Stomach (tissue), 19 donors: ENCODE measurements at places on chromosomes 2 and 18. TPM values are rescaled to one million over a fixed set of nuclear protein-coding genes. Genes with fewer than 3 reads are reported as not detected.

Gene ZNF519
- 1.0 TPM for total RNA-seq

Gene RFX8
- total RNA-seq, result 0.92 TPM

Gene ALPP
- not detected for total RNA-seq

Gene LYPD1
- total RNA-seq, result 8.4 TPM

Gene IKZF2
- 7.1 TPM for total RNA-seq

Gene WNT6
- total RNA-seq, result 3.3 TPM

Gene FER1L5
- not detected for total RNA-seq

- no peaks in the 10 kb centered on the region for H3K36me3 ChIP-seq
- H3K27ac ChIP-seq, result no peak overlapping the region
- no peak overlapping the region for H3K4me3 ChIP-seq
- H3K27me3 ChIP-seq, result no peaks in the 10 kb centered on the region
Observed at GRCh38 chr18:50099725-50100407, 95.1 kb downstream of the MYO5B start.

DNA sequence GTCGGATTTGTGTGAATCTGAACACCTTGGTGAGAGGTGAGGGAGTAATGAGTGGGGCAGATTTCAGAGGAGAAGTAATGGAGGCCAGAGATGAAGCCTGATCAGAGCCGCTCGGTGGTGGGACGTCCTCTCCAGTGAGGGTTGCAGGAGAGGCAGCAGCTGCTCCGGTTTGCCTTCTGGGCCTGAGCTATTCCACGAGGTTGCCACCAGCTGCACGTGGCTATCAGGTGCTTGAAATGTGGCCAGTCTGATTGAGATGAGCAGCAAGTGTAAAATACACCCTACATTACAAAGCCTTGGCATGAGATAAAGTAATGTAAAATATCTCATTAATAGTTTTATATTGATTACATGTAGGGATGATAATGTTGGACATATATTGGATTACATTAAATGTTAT is 10.8 kb upstream of the EFHD1 start:
- H3K4me3 ChIP-seq, result no peak overlapping the region
- no peak overlapping the region for H3K27ac ChIP-seq
- H3K36me3 ChIP-seq, result no peaks in the 10 kb centered on the region

DNA sequence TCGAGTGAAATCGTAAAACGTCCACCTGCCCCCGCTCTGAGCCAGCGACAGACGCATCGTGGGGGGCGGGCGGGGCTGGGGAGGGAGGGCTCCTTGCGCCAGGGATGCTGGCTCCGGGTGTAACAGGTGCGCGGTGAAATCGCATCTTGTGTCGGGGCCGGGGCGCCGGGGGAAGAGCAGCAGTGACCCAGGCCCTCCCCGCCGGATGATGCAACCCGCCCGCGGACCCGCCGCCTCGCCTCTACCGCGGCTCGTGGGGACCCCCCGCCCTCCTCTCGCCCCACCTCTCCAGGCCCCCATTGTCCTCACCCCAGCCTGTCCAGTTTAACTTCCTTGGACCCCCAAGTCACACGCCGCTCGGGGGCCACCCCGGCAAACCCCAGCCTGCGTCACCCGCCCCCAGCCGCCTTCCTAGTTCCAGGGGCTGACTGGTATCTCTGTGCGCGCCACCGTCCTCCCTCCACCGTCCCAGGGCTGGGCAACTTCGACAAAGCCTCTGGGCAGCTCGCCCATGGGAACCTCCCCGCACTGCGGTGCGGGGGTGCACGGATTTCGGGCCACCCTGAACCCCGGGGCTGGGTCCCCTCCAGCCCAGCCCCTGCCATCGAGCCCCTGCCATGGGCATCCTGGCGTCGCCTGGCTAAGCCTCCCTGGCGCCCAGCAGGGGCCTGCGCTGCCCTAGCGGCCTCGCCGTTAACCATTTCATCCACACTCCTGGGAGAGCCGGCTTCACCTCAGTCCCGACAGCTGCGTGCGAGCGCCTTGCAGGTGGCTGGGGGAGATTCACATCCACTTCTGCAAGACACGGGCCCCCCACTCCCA is 799 bp upstream of the KIF1A start:
- peaks cover 27% of the 10 kb centered on the region for H3K4me1 ChIP-seq
- peak overlapping the region; percentile 25 for H3K4me3 ChIP-seq
- H3K36me3 ChIP-seq, result no peaks in the 10 kb centered on the region

DNA sequence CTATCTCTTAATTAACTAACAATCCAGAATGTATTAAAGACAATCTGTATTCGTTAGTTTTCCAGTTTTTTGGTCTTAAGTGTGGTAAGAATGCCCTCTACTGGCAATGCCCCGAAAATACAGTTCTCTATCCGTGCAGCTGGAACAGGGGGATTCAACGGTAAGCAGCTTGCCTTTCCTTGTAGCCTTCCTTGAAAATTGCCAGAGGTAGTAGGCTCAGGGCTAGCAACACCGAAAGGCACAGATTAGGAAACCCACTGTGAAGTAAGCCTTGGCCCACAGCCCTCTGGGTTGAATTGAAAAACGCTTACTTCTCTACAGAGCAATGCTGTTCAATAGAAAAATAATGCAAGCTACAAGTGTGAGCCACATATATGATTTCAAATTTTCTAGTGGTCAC is 17.1 kb upstream of the VPS4B start:
- no peak overlapping the region for H3K4me3 ChIP-seq
- peaks cover 7% of the 10 kb centered on the region for H3K4me1 ChIP-seq
- DNase-seq, result peak; percentile 82
- no peaks in the 10 kb centered on the region for H3K36me3 ChIP-seq
- no peak overlapping the region for H3K27ac ChIP-seq

- DNase-seq, result no peak
- H3K4me1 ChIP-seq, result no peaks in the 10 kb centered on the region
- H3K27ac ChIP-seq, result no peak overlapping the region
- no peak overlapping the region for H3K4me3 ChIP-seq
- H3K27me3 ChIP-seq, result no peaks in the 10 kb centered on the region
- no peaks in the 10 kb centered on the region for H3K36me3 ChIP-seq
Observed at GRCh38 chr2:107303964-107304363, 418.0 kb upstream of the ST6GAL2 start.

- H3K27me3 ChIP-seq, result no peaks in the 10 kb centered on the region
- H3K27ac ChIP-seq, result peak overlapping the region; percentile 37
- H3K4me1 ChIP-seq, result peaks cover 33% of the 10 kb centered on the region
- H3K4me3 ChIP-seq, result no peak overlapping the region
Observed at GRCh38 chr2:136238286-136239078, 120.5 kb upstream of the CXCR4 start.

- DNase-seq, result no peak
- H3K27ac ChIP-seq, result peak overlapping the region; percentile 76
- H3K4me3 ChIP-seq, result no peak overlapping the region
- H3K4me1 ChIP-seq, result peaks cover 84% of the 10 kb centered on the region
- H3K27me3 ChIP-seq, result no peaks in the 10 kb centered on the region
Observed at GRCh38 chr2:37654932-37655841, 16.3 kb downstream of the CDC42EP3 start.

DNA sequence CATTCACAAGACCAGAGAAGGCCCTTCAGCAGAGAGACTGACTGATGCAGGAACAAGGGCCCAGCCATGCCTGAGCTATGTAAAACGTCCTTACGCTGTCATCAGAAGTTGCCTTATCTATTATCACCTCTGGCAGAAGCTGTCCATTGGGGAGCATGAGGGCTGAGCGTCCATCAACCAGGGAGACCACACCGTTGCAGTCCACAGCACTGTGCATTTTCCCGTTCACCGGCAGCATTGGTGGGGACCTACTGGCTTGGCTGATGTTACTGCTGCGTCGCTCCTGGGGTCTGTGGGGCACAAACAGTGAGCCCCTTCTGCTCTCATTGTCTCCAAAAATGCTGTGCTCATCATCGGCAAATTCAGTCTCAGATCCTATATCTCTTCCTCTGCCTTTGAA is 91.4 kb downstream of the SCN9A start:
- H3K27ac ChIP-seq, result no peak overlapping the region
- no peaks in the 10 kb centered on the region for H3K36me3 ChIP-seq
- H3K4me1 ChIP-seq, result no peaks in the 10 kb centered on the region
- no peaks in the 10 kb centered on the region for H3K27me3 ChIP-seq

- no peak overlapping the region for H3K4me3 ChIP-seq
- H3K36me3 ChIP-seq, result no peaks in the 10 kb centered on the region
- no peak overlapping the region for H3K27ac ChIP-seq
- peaks cover 6% of the 10 kb centered on the region for H3K27me3 ChIP-seq
Observed at GRCh38 chr2:108924580-108925251, 64.3 kb downstream of the EDAR start.

DNA sequence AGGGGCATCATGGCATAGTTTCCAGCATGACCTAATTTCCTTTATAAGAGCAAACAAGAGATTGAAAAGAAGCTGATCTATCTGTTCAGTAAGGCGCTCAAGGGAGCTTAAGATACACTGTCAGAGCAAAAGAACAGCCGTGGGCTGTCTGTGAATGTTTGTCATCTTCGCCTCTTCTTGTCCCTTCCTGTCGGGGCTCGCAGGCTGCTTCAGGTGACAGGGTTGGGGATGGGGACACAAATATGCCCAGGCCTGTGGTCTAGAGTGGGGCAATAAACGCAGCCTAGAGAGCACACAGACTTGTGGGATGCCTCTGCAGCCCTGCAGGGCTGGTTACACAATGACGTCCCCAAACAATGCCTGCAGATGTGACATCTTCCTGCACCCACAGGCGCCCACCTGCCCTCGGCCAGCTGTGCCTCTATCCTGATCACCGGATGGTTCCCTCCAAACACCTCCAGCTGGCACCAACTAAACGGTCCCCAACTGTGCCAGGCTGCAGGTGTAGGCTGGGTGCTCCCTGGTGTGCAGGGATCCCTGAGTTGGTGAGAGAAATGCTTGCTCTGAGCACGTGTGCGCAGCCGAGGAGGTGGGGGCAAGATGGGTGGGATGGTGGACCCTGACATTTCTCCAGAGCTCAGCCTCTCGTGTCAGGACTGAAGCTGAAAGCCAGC is 72.8 kb downstream of the EDAR start:
- no peak overlapping the region for H3K4me3 ChIP-seq
- H3K27me3 ChIP-seq, result no peaks in the 10 kb centered on the region
- peak; percentile 9 for DNase-seq
- no peaks in the 10 kb centered on the region for H3K4me1 ChIP-seq

DNA sequence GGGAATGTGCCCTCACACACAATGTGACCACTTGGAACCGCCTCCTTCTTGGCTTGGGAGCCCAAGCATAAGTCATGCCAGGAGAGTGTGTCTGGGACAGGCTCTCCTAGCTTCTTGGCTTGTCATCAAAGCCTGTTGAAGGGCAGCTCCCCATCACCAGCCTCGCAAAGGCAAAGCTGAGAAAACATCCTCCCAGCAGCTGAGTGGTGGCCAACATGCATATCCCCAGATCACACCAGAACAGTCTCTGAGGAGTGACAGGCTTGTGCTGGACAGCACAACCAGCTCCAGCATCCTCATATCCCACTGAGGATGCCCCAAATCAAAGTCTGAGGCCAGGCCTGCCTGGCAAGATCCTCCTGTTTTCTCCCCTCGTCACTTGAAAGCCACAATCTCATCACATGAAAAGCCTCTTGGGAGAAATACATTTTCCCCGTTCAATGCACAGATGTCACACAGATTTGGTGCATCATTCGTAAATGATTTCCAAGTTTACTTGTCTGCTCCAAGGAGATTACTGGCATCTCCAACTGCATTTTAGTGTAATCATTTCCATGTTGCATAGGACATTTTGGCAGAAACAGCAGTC is 269.3 kb downstream of the TTC32 start:
- peak; percentile 32 for DNase-seq
- H3K27ac ChIP-seq, result no peak overlapping the region
- H3K4me3 ChIP-seq, result no peak overlapping the region
- H3K27me3 ChIP-seq, result no peaks in the 10 kb centered on the region
- no peaks in the 10 kb centered on the region for H3K36me3 ChIP-seq

- no peaks in the 10 kb centered on the region for H3K27me3 ChIP-seq
- H3K36me3 ChIP-seq, result peaks cover 23% of the 10 kb centered on the region
- no peak overlapping the region for H3K27ac ChIP-seq
- no peak for DNase-seq
Observed at GRCh38 chr2:241764275-241765241, 12.1 kb upstream of the GAL3ST2 start.

- no peak for DNase-seq
- H3K4me3 ChIP-seq, result no peak overlapping the region
- H3K27me3 ChIP-seq, result no peaks in the 10 kb centered on the region
- H3K4me1 ChIP-seq, result no peaks in the 10 kb centered on the region
- no peak overlapping the region for H3K27ac ChIP-seq
Observed at GRCh38 chr2:1659951-1660565, 84.3 kb downstream of the PXDN start.

DNA sequence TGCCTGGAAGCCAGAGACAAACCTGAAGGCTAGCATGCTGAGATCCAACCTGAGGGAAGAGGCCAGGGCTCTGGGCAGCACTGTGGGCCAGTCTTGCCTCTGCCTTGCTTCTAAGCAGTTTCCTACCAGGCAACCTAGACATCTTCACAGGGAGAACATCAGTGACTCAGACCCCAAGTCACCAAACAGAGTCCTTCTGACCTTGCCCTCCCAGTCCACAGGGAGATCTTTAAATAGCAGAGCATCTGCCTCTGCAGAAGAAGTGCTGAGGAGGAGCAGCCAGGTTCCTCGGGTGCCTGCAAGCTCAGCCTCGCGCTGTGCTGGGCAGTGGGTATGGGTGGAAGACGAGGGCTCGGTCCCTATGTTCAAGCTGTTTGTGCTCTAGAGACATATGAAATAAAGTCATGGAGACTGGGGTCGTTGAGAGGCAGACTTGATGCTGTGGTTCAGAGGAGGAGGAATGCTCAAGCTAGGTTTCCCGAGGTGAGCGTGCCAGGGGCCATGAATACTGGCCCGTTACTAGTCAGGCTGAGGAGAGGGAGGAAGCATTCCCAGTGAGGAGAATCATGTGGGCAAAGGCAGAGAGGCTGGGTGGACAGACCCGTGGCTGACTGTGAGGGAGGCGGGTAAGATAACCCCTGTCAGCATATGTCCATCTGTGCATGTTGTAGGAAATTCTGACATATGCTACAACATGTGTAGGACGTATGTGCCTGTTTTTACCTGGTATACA is 66.5 kb downstream of the BOLA3 start:
- no peak overlapping the region for H3K4me3 ChIP-seq
- H3K36me3 ChIP-seq, result peaks cover 58% of the 10 kb centered on the region
- no peak for DNase-seq
- no peaks in the 10 kb centered on the region for H3K4me1 ChIP-seq

- H3K4me1 ChIP-seq, result peaks cover 5% of the 10 kb centered on the region
- H3K36me3 ChIP-seq, result no peaks in the 10 kb centered on the region
- DNase-seq, result no peak
- H3K27me3 ChIP-seq, result no peaks in the 10 kb centered on the region
- no peak overlapping the region for H3K27ac ChIP-seq
Observed at GRCh38 chr2:236712961-236713673, 143.5 kb downstream of the ACKR3 start.

- DNase-seq, result peak; percentile 64
- peaks cover 47% of the 10 kb centered on the region for H3K4me1 ChIP-seq
- no peak overlapping the region for H3K27ac ChIP-seq
- H3K4me3 ChIP-seq, result peak overlapping the region; percentile 31
- no peaks in the 10 kb centered on the region for H3K36me3 ChIP-seq
Observed at GRCh38 chr2:172094294-172095145, 8.2 kb downstream of the DLX2 start.

DNA sequence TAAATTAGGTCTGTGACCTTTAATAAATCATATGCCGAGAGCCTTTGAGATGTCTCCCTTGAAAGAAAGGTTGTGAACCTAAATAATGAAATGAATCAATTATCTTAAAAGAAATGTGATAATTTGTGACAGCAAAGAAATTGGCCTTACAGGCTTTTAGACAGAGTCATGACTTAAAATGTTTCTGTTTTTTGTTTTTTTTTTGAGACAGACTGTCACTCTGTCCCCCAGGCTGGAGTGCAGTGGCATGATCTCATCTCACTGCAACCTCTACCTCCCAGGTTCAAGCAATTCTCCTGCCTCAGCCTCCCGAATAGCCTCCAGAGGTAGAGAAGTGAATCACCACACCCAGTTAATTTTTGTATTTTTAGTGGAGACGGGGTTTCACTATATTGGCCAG is 898.0 kb downstream of the CNTNAP5 start:
- no peak for DNase-seq
- H3K4me3 ChIP-seq, result no peak overlapping the region
- H3K27me3 ChIP-seq, result no peaks in the 10 kb centered on the region
- no peak overlapping the region for H3K27ac ChIP-seq
